Stimulated activated CD4-positive, alpha-beta T cell treated with anti-CD3 and anti-CD28 coated beads, Interleukin-1b, Interleukin-23, amount 100 ng/mL, for 1 hour (primary cell): ENCODE measurements at places on chromosomes 4 and X.
A peak's percentile ranks its signal among the peaks of the same experiment; 100 is the strongest.

GRCh38 chr4:126969360-126970235, 663.2 kb upstream of the INTU start:
- no peak for DNase-seq

DNA sequence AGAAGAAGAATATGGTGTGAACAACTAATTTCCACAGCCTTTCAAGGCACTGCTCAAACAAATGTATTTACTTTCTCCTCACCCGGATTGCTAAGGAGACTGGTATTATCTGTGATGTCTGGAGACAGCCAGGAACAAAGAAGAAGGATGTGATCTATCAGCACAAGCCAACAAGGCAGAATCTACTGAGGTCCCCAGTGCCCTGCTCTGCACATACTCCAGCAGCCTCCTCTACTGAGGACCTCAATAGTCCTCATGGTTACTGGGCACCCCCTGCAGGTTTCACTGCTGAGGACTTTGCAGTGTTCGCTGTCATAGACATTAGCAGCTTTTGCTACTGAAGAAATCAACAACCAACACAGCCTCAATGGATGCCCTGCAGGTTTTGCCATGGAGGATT, 930.1 kb downstream of the ADGRL3 start:
- DNase-seq, result no peak

GRCh38 chr4:165359506-165359905, 19.3 kb upstream of the CPE start:
- no peak for DNase-seq

GRCh38 chrX:76915836-76916235, 488.3 kb downstream of the MAGEE1 start:
- DNase-seq, result no peak

- no peak for DNase-seq
Measured at GRCh38 chr4:157978680-157979361, 194.0 kb downstream of the GASK1B start.

GRCh38 chr4:6092971-6093370, 74.7 kb upstream of the C4orf50 start:
- no peak for DNase-seq

- DNase-seq, result peak; percentile 56
Measured at GRCh38 chrX:103464774-103465117, 54.5 kb downstream of the RAB40A start.

- DNase-seq, result no peak
Measured at GRCh38 chrX:12686331-12686730, 104.9 kb upstream of the PRPS2 start.

DNA sequence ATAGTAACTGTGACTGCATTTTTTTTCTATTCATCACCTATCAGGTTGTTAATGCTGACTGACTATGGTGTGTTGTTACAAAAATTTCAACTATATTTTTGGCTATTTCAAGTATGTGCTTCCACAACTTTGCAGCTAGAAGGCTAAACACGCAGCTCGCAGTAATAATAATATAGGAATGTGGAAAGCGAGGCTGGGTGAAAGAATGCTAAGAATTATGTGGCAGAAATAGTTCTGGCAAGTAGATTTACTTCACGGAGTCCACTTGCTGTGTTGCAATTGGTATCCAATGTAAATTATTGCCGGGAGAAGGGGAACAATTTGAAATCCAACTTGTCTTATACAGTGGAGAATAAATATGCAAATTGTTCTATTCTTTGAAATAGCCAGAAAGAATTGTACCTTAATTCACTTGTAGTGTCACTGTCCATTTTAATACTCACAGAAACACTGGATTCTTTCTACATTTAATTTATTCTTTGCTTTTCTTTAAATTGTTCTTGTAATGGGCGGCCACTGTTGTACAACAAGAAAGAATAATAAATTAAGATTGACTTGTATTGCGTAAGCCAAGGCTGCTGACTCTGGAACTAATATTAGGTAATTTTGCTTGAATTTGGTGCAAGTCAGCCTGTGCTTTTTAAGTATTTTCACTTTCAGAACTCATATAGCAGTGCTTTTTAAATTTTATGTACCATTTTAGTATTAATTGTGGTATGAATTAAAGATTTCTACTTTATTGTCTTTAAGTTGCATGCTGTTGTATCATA, 154.9 kb downstream of the FRMPD4 start:
- DNase-seq, result no peak

DNA sequence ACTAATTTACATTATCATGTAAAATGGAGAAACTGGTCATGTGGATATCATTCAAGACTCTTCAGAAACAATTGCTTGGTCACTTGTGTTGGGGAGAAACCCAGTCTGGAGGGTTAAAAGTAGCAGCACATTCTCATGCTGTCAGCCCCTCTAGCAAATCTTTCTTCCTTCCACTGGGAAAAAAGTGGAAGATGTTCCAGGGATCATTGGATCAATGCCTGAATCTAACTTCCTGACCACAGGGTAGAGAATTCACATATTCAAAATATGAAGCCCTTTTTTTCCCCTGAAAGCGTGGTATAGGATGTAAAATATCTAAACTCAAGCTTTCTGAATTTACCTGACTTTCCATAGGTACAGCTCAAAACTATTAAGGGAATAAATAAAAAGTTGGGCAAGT, 98.0 kb downstream of the CXCL13 start:
- DNase-seq, result no peak

- no peak for DNase-seq
Measured at GRCh38 chr4:162659716-162660115, 495.9 kb upstream of the FSTL5 start.

GRCh38 chr4:17884063-17884462, 73.3 kb downstream of the NCAPG start:
- no peak for DNase-seq

DNA sequence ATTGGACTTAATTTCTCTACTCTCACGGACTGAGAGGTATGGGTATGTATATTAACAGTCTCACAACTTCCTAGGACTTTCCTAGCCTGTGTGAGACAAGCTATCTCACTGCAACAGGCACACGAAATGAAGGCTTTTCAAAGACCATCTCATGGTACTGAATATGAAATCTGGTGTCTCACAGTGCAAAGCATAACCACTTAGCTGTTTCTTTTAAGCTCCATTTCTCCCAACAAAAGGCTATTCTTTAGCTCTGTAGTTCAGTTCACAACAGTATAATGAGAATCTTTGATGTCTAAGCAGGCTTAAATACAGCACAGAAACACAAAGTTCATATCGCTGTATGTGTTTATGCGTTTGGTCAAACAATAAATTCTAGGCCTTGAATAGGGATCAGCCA, 116.2 kb upstream of the PCDH18 start:
- no peak for DNase-seq

GRCh38 chrX:50483283-50483682, 12.7 kb upstream of the DGKK start:
- no peak for DNase-seq
